ENCODE measurements at places on chromosomes 4 and X.

- DNase-seq, result peak; percentile 62
Observed at GRCh38 chr4:72418458-72418857, 150.6 kb downstream of the ADAMTS3 start.

GRCh38 chr4:174211622-174212044 is 71.8 kb downstream of the FBXO8 start:
- DNase-seq, result no peak

GRCh38 chrX:118495958-118496762 is 545 bp downstream of the DOCK11 start:
- peak; percentile 10 for DNase-seq

DNA sequence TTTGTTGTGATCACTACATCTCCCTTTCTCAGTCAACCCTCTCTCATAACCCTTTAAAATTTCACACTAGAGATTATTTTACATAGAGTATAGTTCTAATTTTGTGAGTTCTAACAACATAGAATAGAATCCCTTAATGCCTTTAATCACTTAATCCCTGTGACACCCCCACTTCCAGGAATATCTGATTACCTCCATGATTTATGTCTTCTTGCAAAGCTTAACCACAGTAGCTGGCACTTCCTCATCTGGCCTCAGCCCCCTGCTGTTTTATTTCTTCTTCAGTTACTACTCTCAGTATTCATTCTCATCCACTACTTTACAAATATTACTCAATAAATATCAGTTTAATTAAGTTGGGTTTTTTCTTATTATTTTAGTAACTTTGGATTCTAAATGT is 340.9 kb downstream of the CENPC start:
- DNase-seq, result no peak

GRCh38 chr4:37054531-37055077 is 189.9 kb upstream of the NWD2 start:
- DNase-seq, result no peak
